Dermis microvascular lymphatic vessel endothelial cell (primary cell): ENCODE measurements at places on chromosomes 4 and X. TPM values are rescaled to one million over a fixed set of nuclear protein-coding genes. Genes with fewer than 3 reads are reported as not detected.

DNA sequence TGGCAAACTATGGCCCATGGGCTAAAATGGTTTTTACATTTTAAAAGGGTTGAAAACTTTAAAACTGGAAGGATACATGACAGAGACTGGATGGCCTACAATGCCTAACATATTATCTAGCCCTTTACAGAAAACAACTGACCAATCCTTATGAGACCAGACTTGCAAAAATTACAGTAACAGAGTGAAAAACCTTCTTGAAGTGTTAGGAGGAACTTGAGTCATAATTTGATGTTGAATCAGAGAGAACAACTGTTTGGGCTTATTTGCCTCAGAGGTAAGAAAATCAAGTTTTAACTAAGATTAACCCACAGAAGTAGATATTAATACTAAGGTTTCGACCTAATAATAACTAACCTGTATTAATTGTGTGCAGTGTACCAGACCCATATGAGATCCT is 12.4 kb upstream of the NAP1L5 start:
- DNase-seq, result no peak

Gene BBS12
- 4.3 and 4.4 TPM in 2 replicates for total RNA-seq

GRCh38 chr4:98568941-98569663 is 89.3 kb downstream of the TSPAN5 start:
- peak; percentile 60 for DNase-seq

DNA sequence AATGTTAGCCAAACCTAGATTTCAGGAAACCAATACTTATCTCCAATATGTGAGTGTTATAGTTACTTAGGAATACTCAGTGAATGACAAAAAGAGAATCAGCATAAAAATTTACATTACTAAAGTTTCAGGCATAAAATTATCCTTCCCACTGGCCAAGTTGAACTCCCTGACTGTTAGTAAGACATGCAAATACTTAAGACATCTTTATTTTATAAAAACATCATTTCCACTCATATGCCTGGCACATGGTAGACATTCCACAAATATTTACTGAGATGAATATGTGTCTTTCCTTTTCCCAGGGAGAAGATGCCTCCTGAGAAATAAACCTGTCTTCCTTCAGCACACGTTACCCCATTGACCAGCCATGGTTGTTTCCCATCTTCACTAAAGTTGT is 7.3 kb downstream of the VEGFD start:
- no peak for DNase-seq

DNA sequence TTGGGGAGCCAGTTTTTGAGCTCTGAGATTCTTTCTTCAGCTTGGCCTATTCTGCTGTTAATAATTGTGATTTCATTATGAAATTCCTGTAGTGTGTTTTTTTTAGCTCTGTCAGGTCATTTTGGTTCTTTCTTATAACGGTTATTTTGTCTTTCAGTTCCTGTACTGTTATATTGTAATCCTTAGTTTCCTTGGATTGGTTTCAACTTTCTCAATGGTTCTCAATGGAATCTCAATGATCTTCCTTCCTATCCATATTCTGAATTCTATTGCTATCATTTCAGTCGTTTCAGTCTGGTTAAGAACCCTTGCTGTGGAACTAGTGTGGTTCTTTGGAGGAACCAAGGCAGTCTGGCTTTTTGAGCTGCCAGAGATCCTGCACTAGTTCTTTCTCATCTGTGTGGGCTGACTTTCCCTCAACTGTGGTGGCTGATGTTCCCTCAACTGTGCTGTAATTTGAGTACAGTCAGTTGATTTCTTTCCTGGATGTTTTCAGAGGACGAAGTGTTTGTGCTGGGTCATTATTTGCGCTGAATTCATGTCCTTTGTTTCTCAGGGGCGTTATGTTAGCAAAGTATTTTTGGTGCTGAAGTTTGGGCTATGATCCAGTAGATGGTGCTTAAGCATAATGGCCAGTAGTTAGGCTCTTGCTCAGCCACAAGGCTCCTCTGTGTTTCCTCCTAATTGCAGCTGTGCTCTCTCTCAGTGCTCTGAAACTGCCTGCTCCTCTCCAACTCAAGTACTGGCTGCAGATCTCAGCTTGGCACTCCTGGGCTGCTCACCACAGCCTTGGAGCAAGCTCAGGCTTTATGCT is 27.5 kb downstream of the ENPEP start:
- no peak for DNase-seq

GRCh38 chrX:79161655-79162054 is 17.2 kb downstream of the GPR174 start:
- peak; percentile 10 for DNase-seq
